T-helper 2 cell treated with Interferon-gamma antibody and Interleukin-4, amounts not matched to agents 100 ng/mL and 5 ng/mL, for 36 hours (primary cell): ENCODE measurements at places on chromosomes 6 and 20. TPM values are rescaled to one million over a fixed set of nuclear protein-coding genes. Genes with fewer than 3 reads are reported as not detected.

Gene MRAP2
- total RNA-seq = not detected in 2 replicates

Gene CAGE1
- 0.16 TPM in 1 of 2 replicates, not detected in the other for total RNA-seq

Gene SAMD10
- total RNA-seq = 21.8 TPM in 2 replicates

Gene PRKN
- total RNA-seq = 0.14 and 0.91 TPM in 2 replicates

Gene BNIP5
- not detected in 2 replicates for total RNA-seq

Gene HAO1
- total RNA-seq = not detected in 2 replicates

Gene GNRH2
- total RNA-seq = 0.89 and 1.7 TPM in 2 replicates
